Left ventricle myocardium inferior (tissue), 1 donor: ENCODE measurements at places on chromosomes 12 and 14. TPM values are rescaled to one million over a fixed set of nuclear protein-coding genes. Genes with fewer than 3 reads are reported as not detected.

GRCh38 chr12:118345355-118345754 lies 27.4 kb downstream of the TAOK3 start:
- DNase-seq: no peak

- no peak for DNase-seq
Measured at GRCh38 chr12:53703756-53704155, 23.5 kb downstream of the CALCOCO1 start.

GRCh38 chr12:31317471-31318395 lies 8.2 kb downstream of the SINHCAF start:
- no peak for DNase-seq

GRCh38 chr12:99137124-99137855 lies 492.2 kb downstream of the APAF1 start:
- no peak for DNase-seq

GRCh38 chr14:104879983-104880565 lies 15.0 kb downstream of the CEP170B start:
- peak; percentile 5 for DNase-seq

DNA sequence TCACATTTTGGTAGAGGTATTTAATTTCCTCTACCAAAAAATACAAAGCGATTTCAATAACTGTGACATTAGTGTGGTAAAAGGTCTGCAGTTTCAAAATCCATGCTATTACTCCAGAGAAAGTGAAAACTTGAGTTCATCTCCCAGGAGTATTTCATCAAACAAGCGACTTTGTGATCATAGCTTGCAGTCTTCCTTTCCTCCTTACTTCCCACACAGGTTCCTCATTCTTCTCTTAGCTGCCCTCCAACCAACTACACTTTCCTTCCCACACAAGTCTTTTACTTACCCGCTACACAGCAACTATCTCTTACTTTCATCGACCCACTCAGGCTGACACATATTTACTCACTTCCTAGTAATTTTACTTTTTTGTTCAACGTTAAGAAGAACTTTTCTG lies 413.4 kb upstream of the USP15 start:
- no peak for DNase-seq

DNA sequence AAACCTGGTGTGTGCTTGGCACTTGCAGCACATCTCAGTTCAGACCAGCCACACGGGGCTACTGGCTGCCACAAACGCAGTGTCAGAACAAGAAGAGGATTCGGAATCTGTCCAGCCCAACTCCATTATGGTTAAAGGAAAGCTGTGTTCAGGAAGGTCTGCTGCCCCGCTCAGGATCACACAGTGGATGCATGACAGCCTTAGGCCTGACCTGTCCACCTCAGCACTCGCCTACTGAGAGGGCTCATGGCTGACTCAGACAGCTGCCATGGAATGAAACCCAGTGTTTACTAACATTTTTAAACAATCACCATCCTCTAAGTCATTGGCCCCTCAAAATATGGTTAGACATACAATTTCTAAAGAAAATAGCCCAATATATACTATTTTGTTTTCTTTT lies 5.6 kb upstream of the NIN start:
- DNase-seq: no peak

DNA sequence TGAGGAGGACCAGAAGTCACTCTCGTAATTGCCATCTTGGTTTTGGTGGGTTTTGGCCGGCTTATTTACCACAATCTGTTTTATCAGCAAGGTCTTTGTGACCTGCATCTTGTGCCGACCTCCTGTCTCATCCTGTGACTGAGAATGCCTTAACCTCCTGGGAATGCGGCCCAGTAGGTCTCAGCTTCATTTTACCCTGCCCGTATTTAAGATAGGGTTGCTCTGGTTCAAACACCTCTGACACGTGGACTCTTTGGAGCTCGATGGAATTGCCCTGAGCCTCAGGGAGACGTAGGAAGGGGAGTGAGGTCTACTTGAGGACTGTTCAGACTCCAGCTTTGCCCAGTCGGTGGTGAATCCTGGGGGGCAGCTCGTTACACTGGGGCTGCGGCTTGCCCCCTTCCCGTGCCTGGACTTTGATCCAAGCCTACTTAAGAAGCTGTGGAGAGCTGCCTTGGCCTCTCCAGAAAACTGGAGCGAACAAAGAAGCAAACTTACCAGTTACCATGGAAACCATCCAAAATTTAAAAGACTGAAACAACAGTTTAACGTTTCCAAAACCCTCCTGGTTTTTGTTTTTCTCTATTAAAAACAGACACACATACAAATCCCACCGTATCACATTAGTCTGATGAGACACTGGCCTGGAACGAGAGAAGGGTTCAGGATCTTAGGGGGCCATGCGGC lies 28.0 kb downstream of the CALM1 start:
- no peak for DNase-seq

KRT83 gene
- total RNA-seq: not detected

GRCh38 chr12:96271469-96272199 lies 77.5 kb downstream of the ELK3 start:
- no peak for DNase-seq

SALL2 gene
- total RNA-seq: 3.4 TPM

SLC24A4 gene
- 0.36 TPM for total RNA-seq

- DNase-seq: no peak
Measured at GRCh38 chr14:91387169-91387835, 30.3 kb downstream of the CCDC88C start.

- DNase-seq: no peak
Measured at GRCh38 chr14:90405755-90406154, 8.9 kb downstream of the CALM1 start.

KLRF1 gene
- not detected for total RNA-seq

- DNase-seq: no peak
Measured at GRCh38 chr12:4579305-4580102, 17.5 kb downstream of the DYRK4 start.

DNA sequence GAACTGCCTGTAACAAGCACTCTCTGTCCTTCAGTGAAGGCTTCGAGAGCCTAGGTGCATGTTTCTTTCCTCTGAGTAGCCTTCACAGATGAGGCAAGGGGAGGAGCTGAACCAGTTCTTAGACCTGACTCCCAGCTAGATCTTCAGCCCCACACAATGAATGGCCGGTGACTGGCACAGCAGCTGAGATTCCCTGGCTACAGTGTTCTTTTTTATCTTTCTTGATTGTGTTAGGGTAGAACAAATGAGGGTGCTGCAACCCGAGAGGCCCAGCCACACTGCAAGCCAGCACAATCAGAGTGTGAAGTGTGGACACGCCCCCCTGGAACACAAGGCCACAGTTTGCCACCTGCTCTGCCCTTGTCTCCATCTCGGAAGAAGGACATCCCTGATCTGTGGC lies 19.1 kb upstream of the COL2A1 start:
- peak; percentile 70 for DNase-seq

DDN gene
- 1.4 TPM for total RNA-seq

- DNase-seq: no peak
Measured at GRCh38 chr12:12191008-12191407, 75.8 kb downstream of the LRP6 start.

DNA sequence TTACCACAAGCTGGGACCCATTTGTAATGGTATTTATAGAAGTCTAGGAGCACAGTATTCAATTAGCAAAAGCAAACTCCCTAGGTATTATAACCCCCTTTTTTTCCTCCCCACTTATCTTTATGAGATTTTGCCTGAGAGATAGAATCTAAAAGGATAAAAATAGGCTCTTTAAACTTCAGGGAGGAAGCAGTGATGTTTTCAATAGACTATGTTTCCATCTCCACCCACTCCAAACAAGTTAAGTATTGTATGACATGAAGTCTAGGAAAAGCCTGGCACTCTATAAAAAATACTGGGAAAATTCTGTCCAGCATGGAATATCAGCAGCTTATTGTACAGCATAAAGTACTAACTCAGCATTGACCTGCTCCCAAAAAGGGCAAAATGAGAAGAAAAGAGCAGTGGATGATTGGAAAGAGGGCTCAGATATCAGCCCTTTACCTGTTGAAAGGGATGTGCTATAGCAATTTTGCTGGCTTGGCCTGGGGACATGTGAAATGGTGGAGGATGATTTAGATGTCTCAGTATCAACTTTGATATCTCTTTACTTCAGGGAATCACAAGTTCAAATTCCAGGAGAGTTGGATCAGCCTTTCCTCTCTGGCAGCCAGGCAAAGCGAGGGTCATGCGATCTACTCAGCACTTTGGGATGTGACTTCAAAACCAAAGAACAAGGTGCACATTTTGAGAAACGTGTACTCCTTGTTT lies 72.4 kb downstream of the IGF1 start:
- no peak for DNase-seq

DNA sequence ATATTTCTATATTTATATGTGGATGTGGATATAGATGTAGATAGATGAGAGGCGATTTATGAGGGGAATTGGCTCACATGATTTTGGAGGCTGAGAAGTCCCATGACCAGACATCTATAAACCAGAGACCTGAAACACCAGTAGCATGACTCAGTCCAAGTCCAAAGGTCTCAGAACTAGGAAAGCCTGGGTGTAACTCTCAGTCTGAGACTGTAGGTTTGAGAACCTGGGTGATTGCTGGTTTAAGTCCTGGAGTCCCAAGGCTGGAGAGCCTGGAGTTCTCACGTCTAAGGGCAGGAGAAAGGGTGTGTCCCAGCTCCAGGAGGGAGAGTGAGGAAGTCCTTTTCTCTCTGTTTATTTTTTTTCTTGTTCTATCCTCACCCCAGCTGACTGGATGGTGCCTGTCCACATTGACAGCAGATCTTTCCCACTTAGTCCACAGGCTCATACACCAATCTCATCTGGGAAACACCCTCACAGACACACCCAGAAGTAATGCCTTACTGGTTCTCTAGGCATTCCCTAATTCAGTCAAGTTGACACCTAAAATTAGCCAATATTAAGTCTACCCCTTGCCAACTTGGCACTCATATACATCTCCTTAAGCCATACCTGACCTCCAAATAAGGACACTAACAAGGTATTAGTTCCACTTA lies 45.4 kb downstream of the EMP1 start:
- DNase-seq: no peak

GRCh38 chr12:25151476-25151875 lies 43.5 kb downstream of the DNAI7 start:
- peak; percentile 32 for DNase-seq

- DNase-seq: no peak
Measured at GRCh38 chr12:16076557-16076956, 165.4 kb downstream of the DERA start.

DNA sequence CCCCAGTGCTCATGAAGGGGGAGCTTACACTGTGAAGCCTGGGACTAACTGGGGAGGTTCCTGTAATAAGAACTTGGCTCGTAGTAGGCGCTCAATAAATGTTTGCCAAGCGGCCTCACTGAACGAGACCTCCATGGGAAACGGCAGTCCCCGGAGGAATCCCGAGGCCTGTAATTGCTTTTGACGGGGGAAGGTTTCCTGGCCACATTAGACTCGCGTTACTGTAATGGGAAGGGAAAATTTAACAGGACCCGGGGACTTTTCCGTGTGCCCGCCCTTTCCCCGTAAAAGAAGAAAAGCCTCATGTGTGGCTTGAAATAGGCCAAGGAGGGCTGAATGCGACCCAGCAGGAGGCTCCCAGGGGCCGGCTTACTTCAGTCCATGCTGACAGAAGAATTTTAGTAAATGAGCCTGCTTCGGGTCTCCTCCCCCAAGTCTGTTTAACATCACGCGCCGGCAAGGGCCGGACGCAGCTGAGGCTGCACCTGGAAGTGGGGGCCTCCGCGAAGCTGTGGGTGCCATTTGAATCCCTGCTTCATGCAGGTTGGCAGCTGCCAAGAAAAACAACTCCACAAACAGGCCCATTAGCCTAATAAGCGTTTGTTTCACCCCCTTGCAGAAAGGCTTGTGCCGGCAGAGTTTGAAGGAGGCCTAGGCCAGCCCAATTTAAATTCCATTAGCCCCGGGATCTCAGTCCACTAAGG lies 39.8 kb upstream of the PWP1 start:
- DNase-seq: no peak

- no peak for DNase-seq
Measured at GRCh38 chr12:107131832-107132616, 38.7 kb upstream of the CRY1 start.

MMP19 gene
- total RNA-seq: 2.2 TPM

DNA sequence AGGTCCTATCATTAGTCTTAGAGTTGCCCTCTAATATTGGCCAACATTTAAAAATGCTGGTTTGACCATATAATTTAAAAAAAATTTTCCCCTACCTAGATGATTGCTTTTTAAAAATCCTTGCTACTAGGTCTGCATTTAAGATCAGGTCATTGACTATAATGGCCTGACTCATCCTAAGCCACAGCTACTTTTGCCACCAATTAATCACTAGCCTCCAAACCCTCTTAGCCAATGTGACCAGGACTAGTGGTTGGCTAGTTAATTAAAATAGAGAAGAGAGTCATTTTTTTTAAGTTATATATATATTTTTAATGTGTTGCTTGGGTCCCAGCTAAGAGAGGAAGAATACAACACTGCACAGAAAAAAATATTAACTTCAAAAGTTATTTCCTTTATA lies 57.5 kb downstream of the SOS2 start:
- DNase-seq: no peak

DNA sequence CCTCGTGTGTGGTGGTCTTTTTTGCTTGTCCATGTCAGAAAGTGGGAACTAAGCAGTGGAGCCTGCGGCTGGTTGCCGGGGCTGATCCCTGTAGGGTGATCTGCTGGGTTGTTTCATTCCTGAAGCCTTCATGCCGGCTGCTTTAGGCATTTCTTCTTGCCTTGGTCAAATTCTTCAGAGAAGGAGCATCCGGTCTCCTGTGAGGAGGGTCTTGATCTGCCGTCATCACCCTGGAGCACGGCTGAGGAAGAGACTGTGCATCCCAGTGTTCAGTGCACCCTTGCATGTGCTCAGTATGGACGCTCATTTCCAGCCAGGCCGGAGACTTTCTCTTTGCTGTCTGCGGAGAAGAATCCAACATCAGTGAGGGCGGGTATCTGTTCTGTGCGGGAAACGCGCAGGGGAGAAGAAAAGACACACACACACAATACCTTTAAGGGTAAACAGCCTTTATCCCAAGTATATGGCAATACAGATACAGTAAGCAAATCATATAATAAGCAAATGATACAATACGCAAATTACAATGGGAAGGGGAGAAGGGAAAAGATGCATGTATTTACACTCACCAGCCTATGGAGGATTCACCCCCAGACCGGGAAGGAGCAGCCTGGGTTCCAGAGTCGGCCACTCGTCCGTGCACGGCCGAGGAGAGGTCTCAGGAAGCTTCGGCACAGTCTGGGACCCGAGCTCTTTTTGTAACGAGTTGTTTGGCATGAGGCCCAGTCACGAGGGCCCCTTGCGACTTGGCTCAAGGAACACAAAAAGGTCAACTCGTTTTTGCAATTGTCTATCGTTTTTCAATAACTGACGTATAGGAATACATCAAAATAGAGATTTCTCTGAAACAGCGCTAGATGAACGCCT lies 1366.8 kb upstream of the TMEM132C start:
- no peak for DNase-seq

GRCh38 chr14:35337269-35338255 lies 45.4 kb downstream of the PSMA6 start:
- DNase-seq: no peak

DNA sequence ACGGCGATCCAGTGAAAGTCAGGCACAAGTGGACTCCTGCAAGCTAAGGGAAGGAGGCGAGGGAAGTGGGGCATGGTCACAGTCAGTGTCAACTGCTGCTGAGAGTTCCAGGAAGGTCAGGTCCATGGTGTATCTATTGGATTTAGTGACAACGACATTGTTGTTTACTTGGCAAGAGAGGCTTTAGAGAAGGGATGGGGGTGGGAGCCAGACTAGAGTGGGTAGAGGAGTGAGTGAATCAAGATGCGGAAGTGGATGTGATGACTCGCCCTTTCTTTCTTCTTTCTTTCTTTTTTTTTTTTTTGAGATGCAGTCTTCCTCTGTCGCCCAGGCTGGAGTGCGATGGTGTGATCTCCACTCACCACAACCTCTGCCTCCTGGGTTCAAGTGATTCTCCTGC lies 12.5 kb downstream of the P2RX7 start:
- DNase-seq: no peak

GRCh38 chr12:49961993-49962764 lies 507 bp downstream of the AQP5 start:
- no peak for DNase-seq
